ENCODE measurements at places on chromosomes 4 and X. TPM values are rescaled to one million over a fixed set of nuclear protein-coding genes. Genes with fewer than 3 reads are reported as not detected.

Gene WDR44
- 22.3 TPM for total RNA-seq

Gene PABPC1L2B
- total RNA-seq, result not detected

Gene LONRF3
- 13.1 TPM for total RNA-seq

Gene SMIM10L2A
- total RNA-seq, result 0.36 TPM

Gene DHRSX
- 20.1 TPM for total RNA-seq

Gene MAGEA9B
- not detected for total RNA-seq

Gene GSX2
- not detected for total RNA-seq

Gene NUDT6
- total RNA-seq, result 7.5 TPM

Gene XAGE1A
- not detected for total RNA-seq

Gene RASGEF1B
- total RNA-seq, result not detected

Gene FGA
- total RNA-seq, result 2.7 TPM

Gene MAD2L1
- 43.7 TPM for total RNA-seq

Gene HSFX3
- not detected for total RNA-seq

Gene ARX
- 0.15 TPM for total RNA-seq

Gene CTSO
- total RNA-seq, result 3.3 TPM

GRCh38 chr4:86294883-86295282 is 65.0 kb downstream of the MAPK10 start:
- DNase-seq, result no peak

- DNase-seq, result no peak
Observed at GRCh38 chr4:6092131-6092530, 73.9 kb upstream of the C4orf50 start.

GRCh38 chrX:10379878-10380277 is 223.1 kb downstream of the CLCN4 start:
- no peak for DNase-seq

DNA sequence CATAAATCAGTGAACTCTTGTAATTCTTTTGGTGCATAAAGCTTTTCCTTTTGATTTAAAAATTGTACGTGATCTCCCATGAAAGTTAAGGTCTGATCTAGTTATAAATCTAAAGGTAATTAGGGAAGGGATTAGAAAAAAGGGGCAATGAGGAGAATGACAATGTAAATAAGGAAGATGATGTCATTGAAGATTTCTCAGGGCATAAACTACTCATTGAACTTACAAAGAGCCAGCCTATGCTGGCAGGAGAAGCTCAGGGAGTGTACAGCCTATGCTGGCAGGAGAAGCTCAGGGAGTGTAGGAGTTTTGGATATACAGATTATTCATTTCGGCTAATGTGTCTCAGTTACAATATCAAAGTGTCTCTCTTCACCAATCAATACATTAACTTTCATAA is 1533.5 kb upstream of the ADGRL3 start:
- no peak for DNase-seq

GRCh38 chrX:110241816-110242215 is 76.1 kb downstream of the AMMECR1 start:
- no peak for DNase-seq

GRCh38 chr4:7418131-7418943 is 16.4 kb downstream of the PSAPL1 start:
- DNase-seq, result no peak

- DNase-seq, result no peak
Observed at GRCh38 chr4:43089730-43090129, 197.2 kb downstream of the GRXCR1 start.

DNA sequence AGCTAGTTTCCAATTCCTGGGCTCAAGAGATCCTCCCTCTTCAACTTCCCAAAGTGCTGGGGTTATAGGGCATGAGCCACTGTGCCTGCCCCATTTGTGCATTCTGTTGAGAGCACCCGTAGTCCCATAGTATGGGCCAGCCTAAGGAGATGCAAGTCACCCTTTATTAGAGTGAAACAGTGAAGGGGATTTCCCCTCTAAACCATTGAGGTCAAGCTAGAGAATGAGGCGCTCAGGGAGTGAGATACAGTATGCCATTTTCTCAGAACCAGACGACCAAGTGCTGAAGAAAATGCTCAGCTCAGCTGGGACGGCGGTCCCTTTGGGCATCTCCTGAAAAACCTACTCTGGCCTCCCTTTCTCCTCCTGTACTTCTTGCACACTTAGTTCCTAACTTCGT is 18.7 kb downstream of the RNF4 start:
- DNase-seq, result no peak

GRCh38 chr4:156977435-156978160 is 6.0 kb upstream of the PDGFC start:
- DNase-seq, result no peak

DNA sequence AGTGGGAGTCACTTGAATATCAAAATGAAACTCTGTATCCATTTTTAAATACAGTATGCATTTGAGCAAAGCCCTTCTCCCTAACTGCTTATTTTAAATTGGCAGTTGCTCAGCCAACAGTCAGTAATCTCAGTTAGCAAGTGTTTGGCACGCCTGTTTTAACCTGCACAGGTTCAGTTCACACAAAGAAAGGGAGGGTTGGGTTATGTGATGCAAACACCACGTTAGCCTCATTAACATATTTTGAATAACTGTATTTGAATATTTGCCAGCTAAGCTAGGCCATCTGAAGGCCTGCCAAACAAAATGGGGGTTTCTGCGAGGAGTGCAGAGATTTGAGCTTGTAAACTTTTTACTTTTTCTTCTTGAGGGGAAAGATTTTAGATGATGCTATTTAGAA is 19.8 kb downstream of the GAB1 start:
- DNase-seq, result no peak

DNA sequence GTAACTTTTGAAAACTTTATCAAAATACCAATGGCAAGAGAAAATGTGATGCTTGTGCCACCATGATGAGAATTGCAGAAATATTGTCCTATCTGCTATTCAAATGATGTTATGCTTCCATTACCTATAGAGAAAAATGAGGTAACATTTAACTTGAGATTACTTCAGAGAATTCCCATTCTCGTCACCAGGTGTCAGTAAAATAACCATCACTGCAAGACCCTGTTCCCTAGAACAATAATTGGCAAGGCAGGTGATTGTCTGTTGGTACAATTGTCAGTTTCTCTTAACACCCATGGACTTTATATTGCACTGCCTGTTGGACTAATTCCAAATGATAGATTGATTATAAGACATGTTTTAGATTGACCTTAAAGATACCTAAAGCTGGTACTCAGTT is 179.9 kb downstream of the GABRG1 start:
- DNase-seq, result no peak

DNA sequence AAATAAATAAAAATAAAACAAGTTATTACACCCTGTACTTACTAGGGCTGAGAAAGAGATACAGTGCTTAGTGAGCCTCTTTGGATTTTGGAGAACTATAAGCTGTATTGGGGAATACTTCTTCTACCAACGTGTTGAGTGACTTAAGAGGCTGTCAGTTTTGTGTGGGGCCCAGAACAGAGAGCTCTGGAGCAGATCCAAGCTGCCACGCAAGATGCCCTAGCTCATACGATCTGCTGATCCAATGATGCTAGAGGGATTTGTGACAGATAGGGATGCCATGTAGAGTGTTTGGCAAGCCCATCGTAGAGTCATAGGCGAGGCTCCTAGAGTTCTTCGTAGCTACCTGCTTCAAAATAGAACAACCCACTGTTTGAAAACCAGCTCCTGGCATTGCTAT is 60.3 kb upstream of the KLF3 start:
- no peak for DNase-seq

DNA sequence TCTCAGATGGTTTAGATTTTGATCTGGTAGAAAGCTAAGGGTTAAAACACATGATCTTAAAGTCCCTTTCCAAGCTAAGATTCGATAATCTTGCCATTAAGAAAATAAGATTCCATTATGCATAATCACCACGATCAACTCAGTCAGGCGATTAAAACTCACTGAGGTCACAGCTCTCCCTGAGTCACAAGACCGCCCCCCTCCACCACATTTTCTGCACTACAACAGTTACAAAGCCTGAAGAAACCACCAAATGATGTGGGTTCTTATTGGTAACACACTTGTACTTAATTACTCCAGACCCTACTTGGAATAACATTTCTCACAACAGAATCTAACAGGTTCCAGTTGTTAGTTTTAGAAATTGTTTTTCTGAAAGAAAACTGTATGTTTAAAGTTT is 62.8 kb downstream of the SH3KBP1 start:
- DNase-seq, result no peak

GRCh38 chrX:1601051-1601767 is 9.8 kb downstream of the AKAP17A start:
- no peak for DNase-seq

DNA sequence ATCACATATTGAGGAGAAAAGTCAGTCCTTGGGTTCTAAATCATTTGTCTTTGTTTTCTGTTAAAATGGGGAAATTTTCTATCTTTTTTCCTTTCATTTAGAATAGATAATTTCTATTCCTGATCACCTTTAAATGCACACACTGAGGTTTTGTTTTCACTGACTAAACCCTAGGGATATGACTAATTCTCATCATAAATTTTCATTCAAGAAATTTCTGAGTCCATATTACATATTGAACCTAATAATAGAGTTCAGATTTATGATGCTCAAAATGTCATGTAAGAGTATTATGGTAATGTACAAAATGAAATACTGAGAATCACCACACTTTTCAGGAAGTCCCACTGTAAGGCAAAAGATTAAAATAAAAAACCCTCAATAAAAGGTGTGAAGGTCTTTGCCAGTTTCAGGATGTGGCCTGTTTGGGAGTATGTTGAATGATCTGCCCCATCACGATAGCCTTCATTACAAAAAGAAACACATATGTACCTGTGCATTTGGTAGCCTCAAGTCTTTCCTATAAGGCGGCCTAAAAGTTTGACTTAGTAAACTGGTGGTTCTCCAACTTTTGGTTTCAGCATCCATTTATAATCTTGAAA is 49.4 kb downstream of the LEF1 start:
- no peak for DNase-seq

DNA sequence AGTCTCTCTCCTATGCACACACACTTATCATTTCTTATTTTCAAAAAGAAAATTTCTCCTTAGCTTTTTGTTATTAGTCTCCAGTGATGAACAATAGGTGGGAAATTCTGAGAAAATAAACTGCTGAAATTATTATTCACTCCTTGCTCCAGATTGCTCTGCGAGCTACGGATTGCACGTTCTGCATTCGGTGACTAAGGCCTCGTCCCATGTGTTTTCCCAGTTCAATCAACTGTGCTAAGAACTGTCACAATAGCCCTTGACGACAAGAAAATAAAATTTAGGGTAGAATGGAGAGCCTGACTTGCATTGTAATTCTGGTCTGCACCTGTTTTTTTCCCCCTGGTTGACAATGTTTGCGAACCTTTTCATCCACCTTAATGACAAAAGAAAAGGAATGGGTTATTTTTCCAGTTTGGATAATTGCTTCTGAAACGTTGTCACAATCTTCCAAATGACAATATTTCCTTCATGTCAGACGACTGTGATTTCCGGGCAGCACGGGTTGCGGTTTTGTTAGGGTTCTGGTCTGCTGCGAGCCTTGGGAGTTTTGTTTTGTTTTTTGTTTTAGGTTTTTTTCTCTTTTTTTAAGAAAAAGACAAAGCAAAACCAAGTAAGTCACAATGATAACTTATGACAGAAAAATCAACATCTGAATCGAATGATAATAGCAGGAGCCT is 124.5 kb upstream of the NOCT start:
- DNase-seq, result no peak

- no peak for DNase-seq
Observed at GRCh38 chrX:107421337-107421861, 28.1 kb upstream of the FRMPD3 start.

DNA sequence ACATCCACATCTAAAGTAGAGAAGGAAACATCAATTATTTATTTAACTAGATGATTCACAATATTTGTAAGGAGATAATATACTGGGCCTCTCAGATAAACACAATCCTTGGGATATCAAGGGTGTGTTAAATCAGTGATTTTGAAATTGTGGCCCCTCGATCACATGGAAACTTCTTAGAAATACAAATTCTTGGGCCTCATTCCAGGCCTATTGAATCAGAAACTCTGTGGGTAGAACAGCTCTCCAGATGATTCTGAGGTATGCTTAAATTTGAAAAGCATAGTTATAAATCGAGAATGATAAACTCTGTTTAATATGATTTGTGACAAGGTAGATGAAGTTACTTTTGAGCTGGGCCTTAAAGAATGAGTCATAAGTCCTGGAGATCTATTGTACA is 64.3 kb upstream of the GPR174 start:
- no peak for DNase-seq

DNA sequence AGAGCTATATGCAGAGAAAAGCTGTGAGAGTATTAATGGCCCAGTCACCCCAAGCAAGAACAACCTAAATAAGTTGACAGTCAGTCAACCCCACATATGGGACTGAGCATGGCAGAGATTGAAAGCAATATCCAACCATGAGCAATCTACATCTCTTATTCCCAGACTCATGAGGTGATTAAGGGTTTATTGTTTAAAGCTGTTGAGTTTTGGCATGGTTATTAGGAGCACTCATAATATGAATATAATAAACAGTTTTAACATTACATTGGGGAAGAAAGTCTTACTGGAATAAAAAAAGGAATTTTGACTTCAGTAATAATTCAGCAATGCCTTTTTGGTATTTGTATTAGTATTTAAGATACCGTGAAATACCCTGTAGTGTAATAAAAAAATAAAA is 1627.4 kb downstream of the STIM2 start:
- no peak for DNase-seq

GRCh38 chr4:153645183-153645582 is 38.9 kb upstream of the TLR2 start:
- DNase-seq, result no peak

DNA sequence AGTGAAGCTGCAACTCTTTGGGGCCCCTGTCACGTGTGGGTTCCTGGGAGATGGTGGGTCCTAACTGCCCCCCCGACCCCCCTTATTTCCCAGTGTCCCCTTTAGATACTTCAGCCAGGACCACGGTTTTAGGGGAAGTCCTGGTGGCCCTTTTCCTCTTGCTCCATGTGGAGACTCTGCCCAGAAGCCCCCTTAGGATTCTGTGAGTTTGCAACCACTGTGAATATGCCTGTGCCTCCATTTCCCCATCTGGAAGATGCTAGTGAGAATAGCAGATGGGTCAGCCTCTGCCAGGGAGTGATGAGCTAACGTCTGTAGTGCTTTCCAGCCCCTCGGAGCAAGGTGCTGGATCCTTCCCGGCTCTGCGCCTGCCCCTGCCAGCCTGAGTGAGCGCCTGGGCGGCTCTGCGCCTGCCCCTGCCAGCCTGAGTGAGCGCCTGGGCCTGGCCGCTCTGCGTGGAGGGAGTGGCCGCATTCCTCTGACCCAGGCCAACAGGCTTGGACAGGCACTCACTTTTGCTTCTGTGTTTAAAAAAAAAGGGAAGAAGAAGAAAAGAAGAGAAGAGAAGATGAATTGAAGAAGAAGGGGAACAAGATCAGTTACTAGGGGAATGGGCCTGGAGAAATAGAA is 6.7 kb upstream of the CITED1 start:
- DNase-seq, result no peak

DNA sequence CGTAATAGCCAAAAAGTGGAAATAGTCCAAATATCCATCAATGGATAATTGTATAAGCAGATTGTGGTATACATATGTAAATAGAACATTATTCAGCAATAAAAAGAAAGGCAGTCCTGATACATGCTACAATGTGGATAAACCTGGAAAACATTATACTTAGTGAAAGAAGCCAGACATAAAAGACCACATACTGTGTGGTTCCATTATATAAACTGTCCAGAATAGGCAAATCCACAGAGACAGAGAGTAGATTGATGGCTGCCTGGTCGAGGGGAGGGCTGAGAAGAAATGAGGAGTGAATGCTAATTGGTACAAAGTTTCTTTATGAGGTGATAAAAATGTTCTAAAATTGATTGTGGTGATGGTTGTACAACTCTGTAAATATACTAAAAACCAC is 397.4 kb upstream of the RPS6KA3 start:
- no peak for DNase-seq

GRCh38 chr4:1031956-1032795 is 20.8 kb downstream of the FGFRL1 start:
- DNase-seq, result no peak

GRCh38 chr4:62407534-62407933 is 1207.4 kb downstream of the ADGRL3 start:
- no peak for DNase-seq

Measured in Panc1 (cell line).